ENCODE measurements at places on chromosomes 5 and 9.

GRCh38 chr9:23088932-23089364 lies 642.3 kb downstream of the DMRTA1 start:
- DNase-seq = peak; percentile 88

GRCh38 chr5:159956074-159956473 lies 39.8 kb downstream of the ADRA1B start:
- DNase-seq = no peak

GRCh38 chr5:75512383-75513074 lies 838 bp downstream of the POLK start:
- DNase-seq = no peak

DNA sequence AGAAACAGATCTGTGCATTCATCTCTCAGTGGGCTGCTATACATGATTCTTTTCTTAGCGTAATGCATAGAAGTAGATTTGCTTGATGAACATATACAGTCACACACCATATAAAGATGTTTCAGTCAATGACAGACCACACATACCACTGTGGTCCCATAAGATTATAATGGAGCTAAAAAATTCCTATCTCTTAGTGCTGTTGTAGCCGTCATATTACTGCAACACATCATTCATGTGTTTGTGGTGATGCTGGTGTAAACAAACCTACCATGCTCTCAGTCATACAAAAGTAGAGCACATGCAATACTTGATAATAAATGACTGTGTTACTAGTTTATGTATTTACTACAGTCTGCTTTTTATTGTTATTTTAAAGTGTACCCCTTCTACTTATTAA lies 214.3 kb downstream of the ARHGAP26 start:
- no peak for DNase-seq

DNA sequence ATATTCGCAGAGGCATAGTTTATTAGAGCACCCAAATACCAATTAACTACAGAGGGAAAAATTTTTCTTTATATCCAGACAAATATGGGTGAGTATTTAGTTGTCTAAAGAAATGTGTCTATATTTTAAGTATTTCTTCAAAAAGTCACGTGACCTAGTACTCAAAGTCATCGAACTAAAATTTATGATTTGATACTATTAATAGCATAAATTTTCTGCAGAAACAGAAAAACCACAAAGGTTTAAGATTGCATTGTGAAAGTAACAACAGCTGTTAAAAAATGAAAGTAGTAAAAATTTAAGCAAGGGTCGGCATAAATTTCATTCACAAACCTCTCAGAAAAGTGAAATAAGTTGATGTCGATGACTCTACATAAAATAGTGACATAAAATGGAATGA lies 323.9 kb upstream of the RORB start:
- no peak for DNase-seq

- DNase-seq = peak; percentile 77
These were observed 8.1 kb upstream of the RAD23B start for GRCh38 chr9:107274953-107275422.
